Caudate nucleus (tissue), 63 donors: ENCODE measurements at places on chromosomes 6 and 20.

DNA sequence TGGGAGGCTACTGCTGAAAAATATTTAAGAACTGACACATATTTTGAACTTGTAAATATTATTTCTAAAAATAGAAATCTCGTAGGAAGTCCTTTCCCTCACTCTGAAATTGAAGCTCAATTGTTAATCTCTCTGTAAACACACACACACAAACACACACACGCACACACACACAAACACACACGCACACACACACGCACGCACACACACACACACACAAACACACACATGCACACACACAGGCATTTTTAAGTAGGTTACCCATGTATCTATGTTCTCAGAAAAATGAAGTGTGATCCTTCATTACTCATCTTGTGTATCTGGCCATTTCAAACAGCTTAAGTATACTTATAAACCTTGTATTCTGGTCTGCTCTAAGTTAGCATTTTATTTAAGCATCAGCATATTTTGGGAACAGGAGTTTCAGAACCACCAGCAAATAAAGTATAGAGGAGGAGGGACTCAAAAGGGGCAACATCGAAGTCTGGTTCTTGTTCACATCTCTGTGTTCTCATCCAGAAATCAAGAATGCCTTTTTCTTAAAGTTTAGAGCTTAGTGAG lies 11.6 kb downstream of the CCN6 start:
- no peak for DNase-seq

DNA sequence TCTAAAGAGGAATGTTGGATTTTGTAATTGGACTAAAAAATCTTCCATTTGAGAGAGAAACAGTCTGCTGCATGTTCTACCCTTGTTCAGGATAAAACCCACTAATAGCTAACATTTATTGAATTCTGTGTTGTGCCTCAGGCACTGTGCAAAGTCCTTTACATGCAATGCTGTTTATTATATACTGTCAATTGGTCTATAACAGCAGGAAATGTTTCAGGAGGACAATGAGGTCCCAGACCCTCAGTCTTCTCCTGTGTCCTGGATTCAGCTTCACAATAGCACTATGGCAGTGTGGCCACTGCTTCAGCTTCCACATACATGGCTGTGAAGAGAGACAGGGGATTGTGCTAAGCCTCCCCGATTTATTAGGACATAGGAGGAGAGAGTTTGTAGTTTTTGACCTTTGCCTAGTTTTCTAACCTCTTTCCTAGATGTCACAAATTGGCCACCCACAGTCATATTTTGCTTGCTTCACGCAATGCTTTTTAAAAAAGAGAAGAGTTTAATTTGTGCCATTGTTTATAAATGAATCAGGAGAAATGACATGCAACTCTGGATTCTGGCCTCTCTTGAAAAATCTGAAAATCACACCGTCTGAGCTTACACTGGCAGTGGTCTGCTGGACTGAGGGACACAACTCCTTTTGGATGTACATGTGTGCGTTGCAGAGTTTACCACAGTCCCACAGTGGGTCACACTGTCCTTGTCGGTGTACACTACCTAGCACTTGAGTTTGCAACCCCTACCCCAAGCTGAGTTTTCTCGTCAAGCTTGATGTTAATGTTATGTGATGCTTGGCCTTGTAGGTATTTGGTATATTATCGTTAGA lies 11.3 kb downstream of the PTPN1 start:
- DNase-seq: no peak

DNA sequence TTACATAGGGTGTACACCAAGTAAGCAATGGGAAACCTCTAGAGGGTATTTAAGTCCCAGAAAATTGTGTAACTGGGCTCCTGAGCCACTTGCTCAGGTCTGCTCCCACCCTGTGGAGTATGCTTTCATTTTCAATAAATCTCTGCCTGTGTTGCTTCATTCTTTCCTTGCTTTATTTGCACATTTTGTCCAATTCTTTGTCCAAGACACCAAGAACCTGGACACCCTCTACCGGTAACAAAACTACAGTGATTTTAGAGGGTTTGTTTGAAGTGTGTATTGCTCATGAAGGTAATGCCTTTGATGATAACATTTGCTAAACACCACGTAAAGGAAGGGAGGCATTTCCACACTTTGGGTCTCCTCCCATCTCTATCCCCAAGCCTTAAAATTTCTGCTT lies 46.2 kb downstream of the MYB start:
- DNase-seq: no peak

DNA sequence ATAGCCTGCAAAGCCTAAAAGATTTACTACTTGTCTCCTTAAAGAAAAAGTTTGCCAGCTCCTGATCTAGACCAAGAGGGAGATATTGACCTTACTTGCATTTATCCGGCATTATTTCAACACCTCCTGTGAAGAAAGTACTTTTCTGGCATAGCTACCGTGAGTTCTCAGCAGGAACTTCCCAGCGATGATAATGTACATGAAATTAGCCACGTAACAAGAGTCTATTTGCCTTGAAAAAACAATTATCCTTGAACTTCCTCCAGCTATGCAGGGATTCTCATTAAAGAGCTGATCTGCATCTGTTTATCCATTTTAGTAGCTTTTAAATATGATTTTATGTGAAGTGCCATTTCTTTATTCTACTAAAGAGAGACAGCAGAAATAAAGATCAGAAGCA lies 41.7 kb downstream of the ALDH5A1 start:
- DNase-seq: no peak

DNA sequence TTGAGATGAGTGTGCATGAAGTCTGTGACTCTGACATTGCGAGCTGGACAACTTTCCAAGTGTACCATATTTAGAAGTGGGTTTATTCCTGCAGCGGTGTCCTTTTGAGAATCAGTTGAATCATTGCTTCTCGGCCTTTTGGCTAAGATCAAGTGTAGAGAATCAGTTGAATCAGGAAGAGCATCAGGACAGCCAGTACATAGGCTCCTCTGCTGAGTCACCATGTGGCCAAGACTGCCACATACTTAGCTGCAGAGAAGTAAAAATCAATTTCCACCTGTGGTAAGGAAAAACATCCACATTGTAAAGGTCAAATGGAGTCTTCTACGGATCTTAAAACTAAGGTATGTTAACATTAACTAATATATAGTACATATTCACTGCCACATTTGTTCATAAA lies 428.4 kb upstream of the MARCKS start:
- no peak for DNase-seq

- no peak for DNase-seq
Observed at GRCh38 chr6:131909408-131910218, 41.6 kb downstream of the CCN2 start.

- DNase-seq: no peak
Observed at GRCh38 chr6:151916075-151916474, 108.6 kb downstream of the ESR1 start.

DNA sequence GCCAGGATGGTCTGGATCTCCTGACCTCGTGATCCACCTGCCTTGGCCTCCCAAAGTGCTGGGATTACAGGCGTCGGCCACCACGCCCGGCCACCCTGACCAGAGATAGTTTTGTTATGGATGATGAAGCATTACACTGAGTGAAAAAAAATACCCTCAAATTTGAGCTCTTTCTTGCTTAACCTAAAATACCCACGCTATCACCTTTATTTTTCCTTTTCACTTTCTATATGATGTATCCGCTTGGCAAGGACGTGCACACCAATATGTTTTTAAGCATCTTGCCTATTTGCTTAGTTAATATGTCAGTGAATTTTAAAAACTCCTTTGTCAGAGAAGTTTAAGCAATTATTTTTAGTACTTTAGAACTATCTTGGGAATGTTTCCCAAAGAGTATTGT lies 150.4 kb downstream of the INSM1 start:
- no peak for DNase-seq

DNA sequence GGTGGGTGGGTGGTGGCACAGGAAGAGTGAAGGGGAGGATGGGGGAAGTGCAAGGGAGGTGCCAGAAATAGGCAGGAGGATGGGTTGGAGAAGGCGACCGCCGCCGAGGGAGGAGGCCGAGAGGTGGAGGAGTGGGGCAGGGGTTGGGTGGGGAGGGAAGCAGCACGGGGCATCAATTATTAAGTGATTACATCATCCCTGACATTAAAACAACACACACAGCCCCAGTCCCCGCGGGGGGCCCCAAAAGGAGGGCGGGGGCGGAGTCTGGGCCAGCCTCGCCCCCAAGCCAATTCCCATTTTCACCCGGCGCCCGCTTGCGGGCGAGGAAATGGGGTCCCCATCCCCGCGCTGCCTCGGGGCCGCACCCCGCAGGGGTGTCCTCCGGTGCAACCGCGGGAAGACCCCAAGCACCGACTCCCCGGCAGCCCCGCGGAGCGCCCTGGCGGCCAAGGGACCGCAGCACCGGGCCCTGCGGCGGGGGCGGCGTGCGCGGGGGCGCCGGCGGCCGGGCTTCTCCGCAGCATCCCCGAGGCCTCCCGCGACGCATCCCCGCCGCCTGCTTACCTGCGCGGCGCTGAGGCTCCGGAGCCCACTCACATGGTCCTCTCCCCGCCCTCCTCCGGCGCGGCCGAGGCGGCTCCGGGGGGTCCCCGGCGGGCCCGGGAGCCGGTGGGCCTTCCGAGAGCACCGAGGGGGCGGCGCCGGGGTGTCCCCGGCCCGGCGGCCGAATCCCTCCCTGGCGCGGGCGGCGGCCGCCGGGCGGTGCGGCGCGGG lies 663 bp downstream of the FYN start:
- peak; percentile 43 for DNase-seq

- DNase-seq: no peak
Observed at GRCh38 chr6:7687145-7688111, 38.5 kb upstream of the BMP6 start.

DNA sequence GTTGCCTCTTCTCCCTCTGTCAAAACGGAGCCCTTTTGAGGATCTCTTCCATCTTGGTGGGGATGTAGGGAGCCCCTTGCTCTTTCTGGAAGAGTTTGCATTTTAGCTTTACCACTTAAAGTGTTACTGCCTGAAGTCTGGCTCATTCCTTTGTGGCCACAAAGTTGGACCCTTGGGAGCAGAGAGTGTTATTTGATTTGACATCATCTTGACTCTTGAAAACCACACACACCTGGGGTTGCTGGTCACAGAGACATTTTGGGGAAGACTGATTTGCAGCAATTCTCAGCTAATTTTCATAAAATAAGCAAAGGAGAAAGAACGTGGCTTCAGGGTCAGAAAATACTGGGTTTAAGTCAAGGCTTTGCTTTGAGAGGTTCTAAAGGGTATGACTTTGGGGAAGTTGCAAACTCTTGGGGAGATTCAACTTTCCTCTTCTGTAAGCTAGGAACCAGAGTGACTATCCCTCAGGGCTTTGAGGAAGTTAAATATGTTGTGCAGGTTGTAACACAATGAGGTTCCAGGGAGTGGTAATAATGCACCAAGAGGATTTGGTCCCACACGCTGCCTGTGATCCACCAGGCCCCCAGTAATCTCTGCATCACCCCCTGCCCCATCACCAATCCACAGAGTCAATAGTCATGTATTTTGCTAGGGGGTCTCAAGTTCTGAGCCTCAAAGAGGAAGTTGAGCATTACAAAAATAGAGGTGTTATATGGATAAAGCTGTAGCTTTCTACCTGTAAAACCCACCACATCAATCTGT lies 141.6 kb upstream of the SLC24A3 start:
- DNase-seq: no peak

GRCh38 chr20:41649489-41649888 lies 31.3 kb upstream of the CHD6 start:
- no peak for DNase-seq

- DNase-seq: no peak
Observed at GRCh38 chr6:28646650-28647049, 121.0 kb downstream of the GPX5 start.

GRCh38 chr20:24965065-24965919 lies 16.2 kb downstream of the CST7 start:
- DNase-seq: no peak

GRCh38 chr6:129976110-129976509 lies 42.3 kb upstream of the L3MBTL3 start:
- no peak for DNase-seq

- DNase-seq: no peak
Observed at GRCh38 chr6:7675353-7675945, 50.5 kb upstream of the BMP6 start.

GRCh38 chr20:31996996-31997395 lies 13.2 kb upstream of the CCM2L start:
- DNase-seq: no peak

DNA sequence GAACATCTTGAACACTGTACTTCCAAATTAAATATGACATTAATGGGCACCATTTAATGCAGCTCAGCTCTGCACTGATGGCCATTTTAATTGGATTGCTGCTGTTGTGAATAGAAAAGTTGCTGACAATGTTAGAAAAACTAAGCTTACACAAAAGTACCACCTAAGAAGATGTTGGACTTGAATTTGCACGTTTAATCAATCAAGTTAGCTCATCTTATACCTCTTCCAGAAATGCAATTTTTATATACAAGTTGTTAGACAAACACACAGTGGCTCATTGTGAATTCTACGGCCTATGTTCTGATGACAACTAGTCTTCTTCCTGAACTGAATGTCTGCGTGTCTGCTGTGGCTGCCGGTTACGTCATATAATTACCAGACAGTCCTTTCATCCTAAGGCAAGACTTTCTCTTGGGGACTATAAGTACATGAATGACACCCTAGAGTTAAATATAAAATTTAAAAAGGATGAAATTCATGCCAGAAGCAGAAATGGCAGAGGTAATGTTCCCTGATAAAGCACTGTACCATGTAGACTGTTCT lies 330.2 kb downstream of the EPM2A start:
- DNase-seq: no peak

- no peak for DNase-seq
Observed at GRCh38 chr20:21172626-21173025, 46.7 kb downstream of the KIZ start.

DNA sequence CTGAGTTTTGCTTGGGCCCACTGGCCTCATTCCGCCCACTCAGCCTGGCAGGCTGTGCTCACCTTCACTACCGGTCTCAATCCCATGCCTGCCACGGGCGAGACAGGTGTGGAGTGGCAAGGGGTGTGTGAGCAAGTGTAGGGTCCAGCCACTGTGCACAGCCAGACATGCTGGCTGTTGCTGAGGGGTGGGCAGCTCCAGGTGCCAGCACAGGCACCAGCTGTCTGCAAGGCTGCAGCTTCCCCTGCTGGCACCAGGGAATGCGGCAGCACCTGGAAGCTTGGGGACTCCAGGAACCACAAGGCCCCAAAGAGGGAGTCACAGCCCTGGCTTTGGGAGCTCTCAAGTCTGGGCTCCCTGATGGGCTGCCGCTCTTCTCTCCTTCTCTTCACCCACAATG lies 372.7 kb downstream of the CBLN4 start:
- no peak for DNase-seq

- DNase-seq: no peak
Observed at GRCh38 chr6:144597511-144597910, 312.4 kb downstream of the UTRN start.

- no peak for DNase-seq
Observed at GRCh38 chr6:160348223-160349019, at the start of gene SLC22A3. TSS of gene SLC22A3 (plus strand) at chr6:160348378. CDS start at chr6:160348420, 42 bp downstream.

- DNase-seq: no peak
Observed at GRCh38 chr6:137910843-137911456, 43.9 kb downstream of the TNFAIP3 start.

DNA sequence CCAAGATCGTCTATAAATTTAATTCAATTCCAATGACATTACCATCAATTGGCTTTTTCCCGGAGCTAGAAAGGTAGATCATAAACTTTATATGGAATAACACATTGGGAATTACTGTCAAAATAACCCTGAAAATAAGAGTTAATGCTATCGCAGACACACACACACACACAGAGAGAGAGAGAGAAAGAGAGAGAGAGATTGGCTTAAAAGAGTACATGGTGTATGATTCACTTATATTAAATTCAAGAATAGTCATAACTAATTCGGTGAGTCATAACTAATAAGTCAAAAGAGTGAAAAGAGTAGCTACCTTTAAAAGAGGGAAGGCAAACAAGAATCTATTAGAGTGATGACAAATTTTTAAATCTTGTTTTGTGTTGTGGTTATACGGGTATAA lies 425.5 kb downstream of the TBC1D32 start:
- DNase-seq: no peak

- DNase-seq: no peak
Observed at GRCh38 chr20:33162753-33163152, 5.2 kb upstream of the BPIFA2 start.
